ENCODE measurements at places on chromosomes 13 and 19.

GRCh38 chr13:98959291-98959690 is 18.6 kb downstream of the DOCK9 start:
- DNase-seq = no peak

- no peak for DNase-seq
Measured at GRCh38 chr13:75803164-75803611, 167.1 kb downstream of the LMO7 start.

DNA sequence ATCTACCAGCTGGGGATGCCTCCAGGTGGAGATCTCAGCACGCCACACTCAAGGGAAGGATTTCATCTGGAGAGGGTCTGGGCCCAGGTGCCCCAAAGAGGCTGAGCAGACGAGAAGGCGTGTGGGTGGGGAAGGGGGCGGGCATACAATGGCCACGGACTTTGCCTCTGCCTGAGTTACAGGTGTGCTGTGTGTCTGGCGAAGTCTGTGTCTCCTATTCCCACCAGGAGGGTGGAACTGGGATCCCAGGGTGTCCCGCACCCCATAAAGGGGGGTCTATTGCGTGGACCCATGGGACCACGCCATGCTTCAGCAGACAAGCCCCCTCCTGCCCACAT is 3.6 kb downstream of the TLE2 start:
- DNase-seq = no peak

GRCh38 chr19:35774274-35775045 is 904 bp upstream of the ARHGAP33 start:
- DNase-seq = no peak

Data from GM06990 (cell line).